GM12878 (cell line): ENCODE measurements at places on chromosomes 7 and 10.
A peak's percentile ranks its signal among the peaks of the same experiment; 100 is the strongest.

- no peak for DNase-seq
Measured at GRCh38 chr7:97573065-97573464, 158.8 kb upstream of the TAC1 start.

GRCh38 chr7:31105256-31105950 is 53.3 kb downstream of the ADCYAP1R1 start:
- no peak for DNase-seq

DNA sequence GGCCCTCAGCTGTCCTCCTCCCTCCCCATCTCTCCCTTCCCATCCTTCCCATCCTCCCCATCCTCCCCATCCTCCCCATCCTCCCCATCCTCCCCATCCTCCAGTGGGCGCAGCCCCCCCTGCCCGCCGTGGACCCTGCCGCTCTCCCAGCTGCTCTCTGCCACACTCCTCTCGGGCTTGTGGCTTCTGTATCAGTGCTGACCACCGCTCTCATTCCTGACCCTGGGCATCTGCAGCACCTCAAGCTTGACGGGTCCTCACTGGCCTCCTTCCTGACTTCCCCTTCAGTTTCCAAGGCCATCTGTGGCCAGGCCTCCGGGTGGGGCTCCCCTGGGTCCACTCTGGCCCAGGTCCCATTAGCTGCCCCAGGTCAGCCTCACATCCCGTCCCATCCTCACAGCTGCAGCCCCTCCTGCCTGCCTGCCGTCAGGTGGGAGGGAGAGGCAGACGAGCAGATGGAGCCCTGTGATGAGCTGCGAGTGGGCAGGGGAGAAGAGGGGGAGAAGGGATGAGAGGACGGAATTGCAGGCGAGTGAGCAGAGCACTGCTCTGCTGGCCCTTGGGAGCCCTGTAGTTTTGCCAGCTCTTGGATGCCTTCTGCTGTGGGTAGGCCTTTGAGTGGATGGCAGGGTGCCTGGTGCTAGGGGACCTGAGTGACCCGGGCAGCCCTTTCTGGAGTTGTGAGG is 35.7 kb downstream of the LHPP start:
- no peak for DNase-seq

- no peak for DNase-seq
Measured at GRCh38 chr10:14405076-14406065, 74.6 kb upstream of the FRMD4A start.

DNA sequence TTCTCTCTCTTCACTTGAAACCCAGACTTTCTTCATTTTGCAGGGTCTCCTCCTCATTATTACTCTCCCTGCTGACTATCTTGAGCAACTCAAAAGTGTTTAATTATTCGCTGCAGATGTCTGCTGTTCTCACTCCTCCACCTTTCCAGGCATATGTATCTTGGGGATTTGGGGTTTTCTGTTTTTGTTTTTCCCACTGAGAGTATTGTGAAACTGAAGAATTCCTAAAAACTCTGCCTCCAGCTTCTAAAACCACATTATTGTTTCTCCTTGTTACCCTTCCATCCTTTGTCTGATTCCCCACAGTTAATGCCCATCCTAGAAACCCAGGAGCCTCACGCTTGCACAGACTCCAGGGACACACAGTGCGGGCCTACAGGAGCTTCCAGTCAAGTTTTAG is 51.3 kb downstream of the WNT2 start:
- no peak for DNase-seq

DNA sequence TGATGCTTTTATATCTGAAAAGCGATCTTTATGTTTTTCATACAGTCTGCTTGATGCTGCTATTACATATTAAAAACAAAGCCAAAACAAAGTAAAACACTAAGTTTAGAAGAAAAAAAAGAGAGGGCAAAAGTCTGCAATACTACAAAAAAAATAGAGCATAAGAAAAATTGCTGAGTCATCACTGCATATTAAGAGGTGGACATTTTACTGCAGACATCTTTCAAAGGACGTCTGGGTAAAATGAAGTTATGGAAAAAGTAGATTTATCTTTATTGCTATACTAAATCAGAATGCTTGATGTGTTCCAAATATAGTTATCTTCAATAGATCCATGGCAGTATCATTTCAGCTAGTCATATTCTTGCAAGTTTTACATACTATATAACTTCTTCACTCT is 172.0 kb downstream of the MAGI2 start:
- DNase-seq = no peak

GRCh38 chr7:5514440-5515035 is 90.9 kb upstream of the TNRC18 start:
- DNase-seq = no peak

- peak; percentile 89 for DNase-seq
Measured at GRCh38 chr10:110841767-110842267, 29.9 kb upstream of the PDCD4 start.

DNA sequence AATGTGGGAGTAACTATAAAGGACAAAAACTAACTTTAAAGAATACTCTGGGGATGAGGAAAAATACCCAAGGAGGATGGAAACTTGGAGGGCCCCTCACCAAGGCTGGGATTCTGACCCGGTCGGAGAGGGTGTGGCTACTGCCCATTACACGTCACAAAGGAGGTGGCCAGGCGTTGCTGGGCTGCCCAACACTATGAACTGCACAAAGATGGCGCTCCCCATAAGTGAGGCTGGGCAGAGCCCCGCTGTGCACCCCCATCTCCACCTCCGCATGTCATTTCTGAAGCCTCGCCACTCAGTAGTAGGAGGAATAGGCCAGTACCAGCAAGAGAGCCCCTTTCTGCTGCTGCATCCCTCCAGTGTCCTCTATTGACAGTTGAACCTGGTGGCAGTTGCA is 290.1 kb upstream of the ZNF32 start:
- no peak for DNase-seq

- no peak for DNase-seq
Measured at GRCh38 chr7:118153551-118154177, 30.3 kb upstream of the LSM8 start.

- peak; percentile 38 for DNase-seq
Measured at GRCh38 chr7:114959931-114960330, 38.0 kb downstream of the MDFIC start.

DNA sequence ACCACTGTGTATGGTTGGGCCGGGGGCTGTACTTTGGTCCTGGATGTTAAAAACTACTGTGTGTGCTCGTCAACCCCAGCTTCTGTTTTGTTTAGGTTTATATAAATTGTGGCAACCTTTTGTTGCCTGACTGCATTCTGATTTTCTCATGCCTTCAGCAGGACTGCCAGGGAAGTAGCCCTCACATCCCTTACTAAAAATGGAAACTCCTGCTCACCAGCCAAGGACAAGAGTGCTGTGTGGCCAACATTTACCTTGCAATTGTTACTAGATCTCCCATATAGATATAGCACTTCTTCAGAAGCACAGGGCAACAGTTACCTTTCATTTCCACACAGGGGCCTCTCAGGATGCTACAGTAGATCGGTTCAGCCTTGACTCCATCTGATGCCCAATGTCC is 174.4 kb downstream of the TAX1BP1 start:
- DNase-seq = no peak

DNA sequence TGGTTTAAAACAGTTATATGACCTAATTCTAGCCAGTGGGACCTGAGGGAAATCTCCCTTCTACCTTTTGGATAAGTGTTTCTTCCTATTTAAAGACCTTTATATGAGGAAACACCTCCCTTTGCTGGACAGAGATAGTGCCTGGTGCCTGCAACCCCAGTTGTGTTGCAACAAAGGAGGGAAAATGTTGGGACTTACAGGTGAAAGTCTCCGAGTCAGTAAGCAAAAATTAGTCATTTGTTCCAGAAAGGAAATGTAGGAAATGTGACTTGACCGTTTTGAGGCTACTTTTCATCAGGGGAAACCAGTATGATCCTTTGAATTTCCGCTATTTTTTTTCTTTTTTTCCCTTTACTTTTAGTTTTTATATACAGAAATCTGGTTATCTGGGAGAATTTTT is 165.5 kb downstream of the DKK1 start:
- no peak for DNase-seq

- no peak for DNase-seq
Measured at GRCh38 chr10:130459851-130460490, 323.8 kb downstream of the GLRX3 start.

- DNase-seq = no peak
Measured at GRCh38 chr7:124765401-124766352, at the start of gene GPR37. GPR37 (minus strand) TSS chr7:124765792; CDS start chr7:124764976, 816 bp downstream.

GRCh38 chr10:112701878-112702255 is 248.2 kb upstream of the TCF7L2 start:
- no peak for DNase-seq

DNA sequence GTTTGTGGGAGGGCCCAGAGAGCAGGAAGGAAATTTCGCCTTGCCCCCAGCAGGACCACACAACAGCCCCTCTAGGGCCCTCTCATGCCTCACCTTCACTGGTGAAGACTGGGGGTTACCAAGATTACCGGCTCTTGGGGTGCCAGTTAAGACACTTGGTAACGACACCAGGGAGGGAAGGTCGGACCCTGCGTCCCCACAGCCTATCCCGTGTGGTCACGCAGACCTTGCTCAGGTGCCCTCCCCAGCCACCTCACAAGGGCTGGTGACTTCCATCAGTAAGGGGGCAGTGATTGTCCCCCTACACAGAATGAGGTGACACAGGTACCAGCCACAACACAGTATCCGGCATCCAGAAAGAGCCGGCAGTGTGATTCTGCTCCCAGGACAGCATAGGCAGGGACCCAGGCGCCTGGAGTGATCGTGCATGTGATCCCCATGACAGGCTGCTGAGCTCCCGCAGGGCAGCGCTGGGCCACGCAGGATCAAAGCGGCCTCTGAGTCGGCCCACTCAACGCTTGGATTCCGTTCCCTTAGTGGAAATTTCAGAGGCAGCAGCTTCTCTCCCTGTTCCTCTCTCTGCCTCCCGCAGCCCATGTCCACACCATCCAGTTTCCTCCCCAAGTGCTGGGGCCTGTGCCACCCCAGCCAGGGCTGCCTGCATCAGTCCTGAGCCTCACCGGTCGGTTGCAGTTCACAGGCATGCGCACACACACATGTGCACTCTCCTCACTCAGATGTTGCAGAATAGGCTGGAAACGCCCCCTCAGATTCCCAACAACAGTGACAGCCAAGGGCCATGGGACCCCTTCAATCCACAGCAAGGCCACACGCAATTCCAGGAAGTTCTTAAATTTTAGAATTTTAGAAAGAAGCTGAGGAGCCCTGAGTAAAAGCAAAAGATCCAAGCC is 35.8 kb downstream of the CAMK2B start:
- no peak for DNase-seq

DNA sequence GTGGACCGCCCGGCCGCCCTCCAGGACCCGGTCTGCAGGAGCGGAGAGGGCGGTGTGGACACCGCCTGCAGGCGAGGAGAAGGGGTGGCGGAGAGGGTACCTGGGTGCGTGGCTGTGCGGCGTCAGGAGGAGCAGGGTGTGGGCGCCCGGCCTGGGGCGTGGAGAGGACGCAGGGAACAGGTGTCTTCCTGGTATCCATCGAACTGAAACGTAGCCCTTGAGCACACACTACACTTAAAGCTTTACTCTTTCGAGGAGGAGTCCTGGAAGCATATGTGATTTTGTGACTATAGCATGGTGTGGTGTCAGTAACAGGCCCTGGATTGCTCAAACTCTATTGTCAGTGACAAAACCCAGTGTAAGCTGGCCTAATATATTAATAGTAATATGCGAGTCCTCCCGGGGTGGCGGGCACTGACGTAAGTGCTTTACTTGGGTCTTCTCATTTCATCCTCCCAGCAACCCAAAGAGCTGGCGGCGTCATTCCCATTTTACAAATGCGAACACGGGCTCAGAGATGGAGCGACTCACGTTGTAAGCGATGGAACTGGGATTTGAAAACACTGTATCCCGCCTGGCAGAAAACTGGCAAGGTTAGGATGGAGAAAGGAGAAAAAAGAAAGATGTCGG is 508 bp upstream of the TECPR1 start:
- DNase-seq = no peak

- no peak for DNase-seq
Measured at GRCh38 chr7:149598721-149599308, 101.2 kb upstream of the ZNF746 start.

DNA sequence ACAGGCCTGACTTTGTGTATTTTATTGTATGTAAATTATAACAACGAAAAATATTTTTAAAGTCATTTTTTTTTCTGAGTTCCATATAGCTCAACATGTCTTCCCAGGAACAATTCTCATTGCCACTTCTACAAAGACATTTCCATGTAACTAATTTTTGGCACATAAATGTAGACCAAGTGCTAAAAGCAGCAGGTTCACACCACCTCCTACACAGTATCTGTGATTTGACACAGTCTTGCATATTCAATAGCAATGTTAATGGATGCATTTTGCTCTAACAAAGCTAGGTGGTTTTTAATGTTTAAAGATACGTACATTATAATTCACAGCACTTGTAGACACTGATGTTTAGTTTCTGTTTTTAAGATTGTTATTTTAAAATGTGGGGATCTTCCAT is 346.5 kb downstream of the GPAM start:
- DNase-seq = no peak

DNA sequence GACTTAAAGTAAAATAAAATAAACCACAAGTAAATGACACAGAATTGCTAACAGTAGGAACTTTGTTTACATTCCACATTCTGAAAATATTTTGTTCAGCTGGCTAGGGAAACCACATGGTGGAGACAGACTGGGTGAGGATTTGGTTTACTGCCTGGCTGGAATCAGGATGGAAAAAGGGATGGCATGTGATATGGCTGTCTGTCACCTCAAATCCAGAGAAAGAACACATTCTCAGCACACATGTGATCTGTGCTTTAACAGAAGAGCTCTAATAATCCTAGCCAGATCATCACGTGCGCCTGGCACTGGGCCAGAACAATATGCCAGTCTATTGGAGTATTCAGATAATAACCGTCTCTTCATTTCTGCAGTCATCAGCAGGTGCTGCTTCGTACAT is 90.9 kb upstream of the PIP4K2A start:
- DNase-seq = no peak

GRCh38 chr7:133937786-133938185 is 189.4 kb upstream of the LRGUK start:
- no peak for DNase-seq

- no peak for DNase-seq
Measured at GRCh38 chr7:12839508-12840153, 152.2 kb downstream of the ARL4A start.

DNA sequence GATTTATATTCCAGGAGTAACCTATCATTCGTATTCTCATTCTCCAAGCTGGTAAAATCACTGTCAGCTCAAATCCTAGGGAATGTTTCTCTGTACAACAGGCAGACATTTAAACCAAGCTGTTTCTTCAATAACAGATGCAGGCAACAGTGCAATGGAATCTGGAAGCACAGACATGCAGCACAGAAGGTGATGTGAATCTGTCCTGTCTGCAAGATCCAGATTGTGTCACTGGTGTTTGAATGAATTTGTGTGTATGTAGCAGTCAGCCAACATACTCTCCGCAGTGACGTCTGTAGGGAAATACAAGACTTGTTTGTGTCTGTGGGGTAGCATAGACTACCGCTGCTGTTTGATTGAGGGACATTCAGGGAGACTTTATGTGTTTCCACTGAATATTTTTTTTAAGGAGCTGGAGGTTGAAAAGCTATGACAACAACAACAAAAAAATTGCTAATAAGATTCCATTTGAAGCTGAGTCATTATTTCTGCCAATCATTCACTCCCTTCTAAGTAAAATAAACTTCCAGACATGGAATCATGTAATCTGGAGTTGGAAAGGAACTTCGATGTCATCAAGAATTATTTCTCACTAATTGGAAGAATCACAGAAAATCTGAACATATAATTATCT is 122.9 kb upstream of the MYO3A start:
- DNase-seq = no peak

- no peak for DNase-seq
Measured at GRCh38 chr7:7862393-7862792, 106.2 kb upstream of the GLCCI1 start.
